ENCODE measurements at places on chromosomes 7 and 10.

DNA sequence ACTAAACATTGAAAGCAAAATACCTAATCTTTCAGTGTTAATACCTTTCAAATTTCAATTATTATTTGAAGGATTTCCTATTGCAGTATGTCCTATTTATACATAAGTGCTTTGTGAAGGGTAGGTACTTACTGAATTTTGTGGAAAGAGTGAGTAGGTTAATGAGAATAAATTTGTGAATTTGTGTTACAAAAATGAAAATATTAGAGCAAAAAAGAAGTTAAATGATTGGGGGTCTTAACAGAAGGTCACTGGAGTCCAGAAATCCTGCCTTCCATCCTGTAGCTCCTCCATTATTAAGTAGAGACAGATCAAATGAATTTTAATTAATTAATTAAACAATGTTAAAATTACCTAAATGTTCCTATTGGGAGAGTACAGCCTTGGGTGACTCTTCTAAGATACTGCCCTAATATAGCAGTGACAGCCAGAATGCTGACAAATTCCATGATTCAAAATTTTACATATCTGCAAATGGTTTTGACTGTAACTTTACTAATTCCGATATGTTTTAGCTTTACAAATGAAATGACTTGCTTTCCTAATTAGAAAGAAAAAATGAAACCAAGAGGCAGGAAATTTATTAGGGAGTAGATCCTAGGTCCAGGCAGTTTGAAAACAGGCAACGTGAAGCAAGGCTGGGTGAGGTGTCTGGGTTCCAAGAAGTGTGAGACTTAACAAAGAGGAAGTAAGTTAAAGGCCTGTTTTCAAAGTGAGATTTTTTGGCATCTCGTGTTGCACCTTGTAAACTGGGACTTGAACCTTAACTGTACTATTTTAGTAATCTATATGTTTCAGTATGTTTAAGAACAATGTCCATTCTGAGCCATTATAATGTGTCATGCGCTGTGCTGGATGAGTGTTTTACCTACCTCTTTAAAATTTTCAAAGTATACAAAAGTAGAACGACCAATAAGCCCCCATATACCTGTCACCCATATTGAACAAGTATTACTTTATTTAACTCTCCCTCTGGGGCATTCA lies 1.5 kb downstream of the PIK3CG start:
- no peak for DNase-seq

DNA sequence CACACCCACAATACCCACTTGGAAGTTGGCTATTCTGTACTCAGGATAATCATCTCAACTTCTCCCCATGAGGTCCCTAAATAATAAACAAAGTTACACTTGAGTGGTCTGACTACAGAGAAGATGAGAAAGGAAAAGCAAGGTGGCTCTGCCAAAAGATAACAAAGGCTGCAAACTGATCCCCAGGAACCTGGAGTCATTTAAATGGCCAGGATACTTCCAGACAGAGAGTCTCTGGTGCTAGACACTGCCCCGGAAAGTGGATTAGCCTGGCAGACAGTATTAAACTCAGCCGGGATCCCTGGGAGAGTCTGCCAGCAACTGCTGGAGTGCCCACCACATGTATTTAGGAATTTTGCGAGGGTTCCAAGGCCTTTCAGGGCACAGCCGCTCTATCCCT lies 93.7 kb downstream of the DGKI start:
- no peak for DNase-seq

GRCh38 chr7:36316319-36316718 lies 73.3 kb upstream of the ANLN start:
- DNase-seq = no peak

DNA sequence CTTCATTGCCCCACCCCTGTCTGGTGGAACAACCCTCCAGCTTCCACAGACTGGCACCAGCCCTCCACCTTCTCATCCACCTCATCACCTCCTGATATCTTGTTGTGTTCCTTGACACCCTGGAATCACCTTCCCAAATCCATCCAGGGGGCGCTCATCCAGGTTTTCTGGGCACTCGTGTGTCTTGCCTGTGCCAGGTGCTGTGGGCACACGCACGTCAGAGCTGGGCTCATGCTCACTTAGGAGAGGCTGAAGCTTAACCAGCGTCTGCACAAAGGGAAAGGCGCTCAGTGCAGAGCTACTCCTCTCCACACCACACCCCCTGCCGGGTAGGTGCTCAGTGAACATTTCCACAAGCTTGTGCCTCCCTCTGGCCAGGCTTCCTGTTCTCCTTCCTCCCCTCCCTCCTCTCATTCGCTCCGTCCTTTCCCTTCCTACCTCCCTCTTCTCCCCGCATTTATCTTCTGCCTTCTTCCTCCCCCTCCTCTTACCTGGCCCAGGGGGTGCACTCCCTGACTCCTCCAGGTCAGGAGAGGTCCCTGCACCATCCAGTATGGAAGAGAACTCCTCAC lies 4.8 kb downstream of the ADCYAP1R1 start:
- DNase-seq = no peak

DNA sequence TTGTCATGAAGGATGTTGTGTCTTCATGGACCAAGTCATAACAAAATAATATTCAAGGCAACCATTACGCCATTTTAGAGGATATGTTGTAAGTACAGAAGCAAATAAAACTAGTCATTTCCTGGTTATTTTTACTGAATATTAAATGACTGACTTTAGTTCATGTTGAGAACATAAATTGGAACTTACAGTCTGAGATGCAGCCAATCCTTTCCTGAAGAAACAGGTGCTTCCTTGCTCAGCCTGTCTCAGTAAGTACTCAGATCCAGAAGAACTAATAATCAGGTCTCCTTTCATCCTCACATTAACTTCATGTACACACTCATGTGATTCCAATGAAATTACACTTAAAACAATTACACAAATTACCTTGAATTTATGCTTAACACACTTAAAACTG lies 12.3 kb downstream of the SEMA3A start:
- DNase-seq = no peak

- DNase-seq = no peak
Observed at GRCh38 chr7:24709585-24710360, 47.5 kb downstream of the GSDME start.

- no peak for DNase-seq
Observed at GRCh38 chr10:124739986-124740368, 4.2 kb downstream of the FAM53B start.

DNA sequence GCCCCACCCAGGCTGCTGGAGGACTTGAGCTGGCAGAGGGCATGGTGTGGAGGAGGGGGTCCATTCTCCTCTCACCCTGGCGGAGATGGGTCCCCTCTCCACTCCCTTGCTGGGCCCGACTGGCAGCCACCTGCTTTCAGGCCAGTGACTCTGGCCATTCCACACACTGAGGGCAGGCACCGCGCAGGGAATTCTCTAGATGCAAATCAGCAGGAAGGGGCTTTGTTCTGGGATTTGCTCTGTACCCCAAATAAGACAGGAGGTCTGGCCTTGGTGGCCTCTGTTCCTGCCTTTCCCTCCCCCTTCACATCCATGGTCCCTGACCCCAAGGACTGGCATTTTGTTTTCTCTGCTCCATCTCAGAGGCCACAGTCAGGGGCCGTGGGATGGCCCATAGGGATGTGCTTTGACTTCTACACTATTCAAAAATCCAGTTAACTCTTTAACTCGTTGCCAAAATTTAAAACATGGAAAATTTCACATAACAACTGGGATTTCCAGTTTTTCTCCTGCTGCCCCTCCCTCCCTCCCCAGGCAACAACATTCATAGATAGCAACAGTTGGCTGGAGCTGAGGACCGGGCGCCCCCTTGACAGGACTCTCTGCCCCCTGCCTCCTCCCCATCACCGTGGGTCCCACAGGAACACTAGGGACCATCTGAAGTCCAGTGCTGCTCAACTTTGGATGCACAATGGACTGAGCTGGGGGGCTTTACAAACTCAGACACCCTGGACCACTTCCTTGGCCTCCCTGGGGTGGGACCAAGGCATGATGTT lies 33.9 kb downstream of the PPIF start:
- DNase-seq = no peak

DNA sequence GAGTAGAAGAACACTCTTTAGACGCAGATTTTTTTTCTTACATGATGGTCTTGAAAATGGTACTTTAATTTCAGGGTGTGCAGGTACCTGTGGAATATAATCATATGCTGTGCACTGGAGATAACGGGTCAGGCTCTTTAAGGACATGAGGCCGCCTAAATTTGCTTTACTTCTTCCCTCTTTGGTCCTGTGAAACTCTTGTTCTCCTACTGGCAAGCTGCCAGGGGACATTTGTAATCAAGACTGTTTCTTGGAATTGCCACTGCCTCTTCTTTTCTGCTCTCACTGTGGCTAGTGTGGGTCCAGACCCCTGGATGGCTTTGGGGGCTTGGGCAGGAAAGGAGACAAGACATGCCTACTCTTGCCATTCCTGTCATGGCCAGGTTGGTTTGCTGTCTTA lies 146.0 kb downstream of the SND1 start:
- DNase-seq = no peak

Data from T-helper 17 cell (primary cell).